ENCODE measurements at places on chromosomes 11 and 22. TPM values are rescaled to one million over a fixed set of nuclear protein-coding genes. Genes with fewer than 3 reads are reported as not detected.

DNA sequence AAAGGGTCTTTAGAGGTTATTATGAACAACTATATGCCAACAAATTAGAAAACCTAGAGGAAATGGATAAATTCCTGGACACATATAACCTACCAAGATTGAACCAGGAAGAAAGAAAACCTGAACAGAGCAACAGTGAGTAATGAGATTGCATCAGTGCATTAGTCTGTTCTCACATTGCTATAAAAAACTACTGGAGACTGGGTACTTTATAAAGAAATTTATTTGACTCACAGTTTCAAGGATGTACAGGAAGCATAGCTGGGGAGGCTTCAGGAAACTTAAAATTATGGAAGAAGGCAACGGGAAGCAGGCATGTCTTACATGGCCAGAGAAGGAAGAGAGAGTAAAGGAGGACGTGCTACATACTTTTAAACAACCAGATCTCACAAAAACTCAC, 70.8 kb upstream of the GNAZ start:
- DNase-seq, result no peak

- DNase-seq, result peak; percentile 33
Measured at GRCh38 chr11:31870609-31871309, 59.6 kb upstream of the PAX6 start.

DNA sequence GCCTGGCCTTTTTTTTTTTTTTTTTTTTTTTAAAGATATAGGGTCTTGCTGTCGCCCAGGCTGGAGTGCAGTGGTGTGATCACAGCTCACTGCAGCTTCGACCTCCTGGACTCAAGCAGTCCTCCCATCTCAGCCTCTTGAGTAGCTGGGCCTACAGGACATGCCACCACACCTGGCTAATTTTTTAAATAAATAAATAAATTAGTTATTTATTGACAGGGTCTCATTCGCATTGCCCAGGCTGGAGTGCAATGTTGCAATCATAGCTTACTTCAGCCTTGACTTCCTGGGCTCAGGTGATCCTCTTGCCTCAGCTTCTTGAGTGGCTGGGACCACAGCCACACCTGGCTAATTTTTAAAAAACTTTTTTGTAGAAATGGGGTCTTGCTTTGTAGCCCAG, 10.5 kb downstream of the AP2A2 start:
- DNase-seq, result no peak

- peak; percentile 89 for DNase-seq
Measured at GRCh38 chr22:41523464-41524221, 20.6 kb downstream of the POLR3H start.

DNA sequence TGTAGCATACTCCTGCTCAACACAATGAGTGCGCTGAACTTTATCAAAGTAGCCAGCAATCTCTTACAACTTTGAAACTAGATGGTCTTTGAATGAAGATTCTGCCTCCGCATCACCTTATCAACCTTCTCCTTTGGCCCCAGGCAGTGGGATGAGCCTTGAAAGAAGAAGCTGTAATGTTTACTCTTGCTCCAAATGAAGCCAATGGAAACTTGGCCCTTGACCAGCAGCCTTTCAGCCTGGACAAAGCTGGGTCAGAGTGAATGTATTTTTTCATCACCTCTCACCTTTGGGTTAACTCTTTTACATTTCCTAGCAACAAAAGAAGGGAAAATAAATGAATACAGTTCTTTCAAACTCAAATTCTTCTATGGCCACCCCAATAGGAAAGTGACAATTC, 359.1 kb downstream of the KCNA4 start:
- no peak for DNase-seq

- DNase-seq, result no peak
Measured at GRCh38 chr11:56197367-56197766, 20.9 kb downstream of the OR5J2 start.

DNA sequence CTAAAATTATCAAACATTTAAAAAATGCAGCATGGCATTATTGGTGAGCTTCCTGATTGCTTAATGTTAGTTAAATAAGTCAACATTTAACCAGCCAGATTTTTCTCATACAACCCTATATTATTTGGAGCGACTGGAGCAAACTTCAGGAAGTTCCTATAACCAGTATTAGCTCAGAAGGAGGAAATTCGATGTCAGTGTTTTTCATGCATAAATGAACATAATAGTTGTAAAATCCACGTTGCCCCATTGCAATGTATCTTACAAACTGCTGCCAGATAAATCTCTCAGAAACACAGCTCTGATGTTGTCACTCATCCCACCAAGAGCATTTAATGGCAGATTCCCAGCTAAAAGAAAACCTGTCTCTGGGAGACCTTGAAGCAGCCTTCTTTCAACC, 278.5 kb downstream of the CASP12 start:
- no peak for DNase-seq

- no peak for DNase-seq
Measured at GRCh38 chr22:35611891-35612576, 5.1 kb downstream of the MB start.

GRCh38 chr11:5237420-5237819, 3.1 kb upstream of the HBD start:
- no peak for DNase-seq

- no peak for DNase-seq
Measured at GRCh38 chr11:2475136-2475918, 30.5 kb downstream of the KCNQ1 start.

DNA sequence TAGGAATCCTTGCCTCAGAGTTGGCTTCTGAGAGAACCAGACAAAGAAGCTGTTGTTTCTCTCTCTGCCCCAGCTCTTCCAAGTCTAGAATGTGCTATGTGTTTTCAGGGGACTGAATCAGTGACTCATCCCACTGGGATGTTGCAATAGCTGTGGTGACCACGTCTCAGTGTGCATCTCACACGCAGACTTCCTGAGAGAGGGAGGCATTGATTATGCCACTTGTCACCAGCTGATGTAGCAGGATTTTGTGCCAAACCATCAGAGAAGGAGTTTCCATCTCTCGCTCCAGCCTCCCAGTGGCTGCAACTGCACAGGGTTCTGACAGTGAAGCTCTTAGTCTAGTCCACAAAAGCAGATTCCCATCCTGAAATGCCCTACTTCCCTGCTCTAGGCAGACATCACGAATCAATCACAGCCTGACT, 455.8 kb downstream of the MIAT start:
- peak; percentile 97 for DNase-seq

- no peak for DNase-seq
Measured at GRCh38 chr11:127308291-127308690, 307.7 kb upstream of the KIRREL3 start.

DNA sequence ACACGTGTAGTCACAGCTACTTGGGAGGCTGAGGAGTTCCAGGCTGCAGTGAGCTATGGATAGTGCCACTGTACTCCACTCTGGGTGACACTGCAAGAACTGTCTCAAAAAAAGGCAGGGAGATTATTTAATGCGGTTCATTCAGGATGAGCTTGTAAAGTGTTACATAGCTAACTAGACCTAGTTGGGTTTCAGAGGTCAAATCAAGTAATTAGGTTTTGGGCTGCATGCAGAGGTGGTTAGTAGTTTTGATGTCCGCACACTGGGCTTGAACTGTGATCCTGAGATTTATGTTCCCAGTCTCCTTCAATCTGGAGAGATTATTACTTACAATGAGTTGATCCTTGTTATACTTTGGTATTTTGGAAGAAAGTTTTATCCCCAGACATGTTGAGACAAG, 2.1 kb upstream of the RBM4 start:
- DNase-seq, result no peak

GRCh38 chr11:2796508-2797113, 89.0 kb downstream of the CDKN1C start:
- DNase-seq, result no peak

GRCh38 chr11:79708319-79708932, 267.6 kb upstream of the TENM4 start:
- peak; percentile 50 for DNase-seq

DNA sequence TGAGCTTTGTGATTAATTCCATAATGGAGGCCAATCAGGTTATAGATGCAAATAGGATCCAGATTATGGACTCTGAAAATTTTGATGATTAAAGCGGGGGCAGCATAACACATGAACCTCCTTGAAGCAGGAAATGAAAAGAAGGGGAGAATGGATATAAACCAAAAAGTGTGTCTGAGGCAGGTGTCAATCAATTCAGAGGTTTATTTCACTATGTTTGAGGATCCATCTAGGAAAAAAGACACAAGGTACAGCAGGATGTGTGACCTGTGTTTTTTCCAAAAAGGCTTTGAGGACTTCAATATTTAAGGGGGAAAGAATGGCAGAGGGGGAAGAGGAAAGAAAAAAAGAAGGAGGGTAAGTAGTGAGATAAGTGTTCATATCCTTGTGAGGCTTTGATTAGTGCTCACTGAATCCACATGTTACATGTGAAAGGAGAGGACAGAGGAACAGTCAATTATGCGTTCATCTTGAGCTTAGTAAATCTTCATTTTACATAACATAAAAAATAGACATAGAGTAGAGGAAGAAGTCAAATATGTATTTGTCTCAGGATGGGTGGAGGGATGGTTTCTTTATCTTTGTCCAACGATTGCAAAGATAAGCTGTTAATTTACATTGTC, 34.1 kb downstream of the MS4A2 start:
- DNase-seq, result no peak

- DNase-seq, result no peak
Measured at GRCh38 chr11:119157063-119157462, 8.2 kb downstream of the ABCG4 start.

GRCh38 chr11:112835591-112836255, 125.5 kb upstream of the NCAM1 start:
- no peak for DNase-seq

The UPK3A gene
- not detected for total RNA-seq

The OR51B2 gene
- not detected for total RNA-seq

The OR5B21 gene
- not detected for total RNA-seq

The ARFGAP3 gene
- total RNA-seq, result 70.1 TPM

The OR52E8 gene
- total RNA-seq, result not detected

The APOL5 gene
- total RNA-seq, result 0.18 TPM

The FREY1 gene
- not detected for total RNA-seq

The CCDC15 gene
- total RNA-seq, result 2.0 TPM

The HPS5 gene
- total RNA-seq, result 34.7 TPM

The LYVE1 gene
- total RNA-seq, result not detected

The MAP6 gene
- 3.0 TPM for total RNA-seq

Data from IMR-90 (cell line).